ENCODE measurements at places on chromosomes 2 and 18. TPM values are rescaled to one million over a fixed set of nuclear protein-coding genes. Genes with fewer than 3 reads are reported as not detected.

- H3K4me1 ChIP-seq = peaks cover 44% of the 10 kb centered on the region
- H3K4me3 ChIP-seq = no peak overlapping the region
- DNase-seq = no peak
- peak overlapping the region; percentile 77 for H3K27ac ChIP-seq
- H3K36me3 ChIP-seq = no peaks in the 10 kb centered on the region
- no peaks in the 10 kb centered on the region for H3K27me3 ChIP-seq
These were observed 14.1 kb upstream of the CREB1 start for GRCh38 chr2:207515671-207516070.

GRCh38 chr18:35409911-35410310, 32.8 kb upstream of the ZNF396 start:
- no peak for DNase-seq
- H3K4me3 ChIP-seq = no peak overlapping the region
- no peak overlapping the region for H3K27ac ChIP-seq
- peaks cover 3% of the 10 kb centered on the region for H3K36me3 ChIP-seq
- H3K4me1 ChIP-seq = peaks cover 17% of the 10 kb centered on the region
- H3K27me3 ChIP-seq = no peaks in the 10 kb centered on the region

DNA sequence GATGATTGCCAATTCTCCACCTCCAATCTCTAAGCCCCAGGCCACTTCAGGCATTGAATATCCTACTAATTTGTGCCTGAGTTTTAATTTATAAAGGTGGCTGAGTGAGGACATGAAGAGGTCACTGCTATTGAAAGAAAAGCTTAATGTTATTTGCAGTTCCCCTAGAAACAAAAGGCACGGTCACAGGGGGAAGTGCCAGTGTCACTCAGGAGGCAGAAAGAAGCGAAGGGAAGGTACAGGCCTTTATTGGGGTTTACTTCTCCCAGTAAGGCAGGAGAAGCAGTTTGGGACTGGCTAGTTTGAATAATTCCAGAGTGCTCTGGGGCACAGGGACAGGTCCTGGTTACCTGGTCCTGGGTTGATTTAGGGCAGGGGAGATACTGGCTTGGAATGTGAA, 1.7 kb upstream of the ABHD1 start:
- H3K27ac ChIP-seq = no peak overlapping the region
- H3K4me1 ChIP-seq = peaks cover 18% of the 10 kb centered on the region
- no peaks in the 10 kb centered on the region for H3K36me3 ChIP-seq

GRCh38 chr2:217856871-217857270, 145.9 kb downstream of the TNS1 start:
- H3K36me3 ChIP-seq = peaks cover 26% of the 10 kb centered on the region
- H3K4me1 ChIP-seq = peaks cover 81% of the 10 kb centered on the region
- DNase-seq = peak; percentile 54
- H3K27me3 ChIP-seq = no peaks in the 10 kb centered on the region

DNA sequence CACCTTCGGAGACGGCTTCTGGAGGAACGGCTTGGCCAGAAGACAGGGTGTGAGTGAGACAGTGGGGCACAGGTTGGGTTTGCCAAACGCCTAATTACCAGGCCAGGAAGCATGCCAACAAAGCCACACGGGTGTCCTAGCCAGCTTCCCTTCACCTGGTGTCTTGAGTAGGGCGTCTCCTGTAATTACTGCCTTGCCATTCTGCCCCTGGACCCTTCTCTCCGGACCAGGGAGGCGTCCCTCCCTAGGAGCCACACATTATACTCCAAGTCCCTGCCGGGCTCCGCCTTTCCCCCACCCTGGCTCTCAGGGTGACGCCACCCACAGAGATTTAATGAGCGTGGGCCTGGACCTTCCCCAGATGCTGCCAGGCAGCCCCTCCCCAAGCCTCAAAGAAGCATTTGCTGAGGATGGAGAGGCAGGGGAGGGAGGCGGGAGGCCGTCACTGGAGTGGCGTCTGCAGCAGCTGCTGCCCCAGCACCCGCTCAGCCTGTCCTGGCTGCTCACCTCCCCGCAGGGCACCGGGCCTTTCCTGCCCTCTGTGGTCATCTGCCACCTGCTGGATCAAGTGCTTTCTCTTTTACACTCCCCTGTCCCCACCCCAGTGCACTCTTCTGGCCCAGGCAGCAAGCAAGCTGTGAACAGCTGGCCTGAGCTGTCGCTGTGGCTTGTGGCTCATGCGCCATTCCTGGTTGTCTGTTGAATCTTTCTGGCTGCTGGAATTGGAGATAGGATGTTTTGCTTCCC, 20.7 kb downstream of the FOSL2 start:
- H3K36me3 ChIP-seq = peaks cover 47% of the 10 kb centered on the region
- no peaks in the 10 kb centered on the region for H3K27me3 ChIP-seq
- no peak overlapping the region for H3K4me3 ChIP-seq
- peak; percentile 83 for DNase-seq
- peaks cover 56% of the 10 kb centered on the region for H3K4me1 ChIP-seq
- H3K27ac ChIP-seq = peak overlapping the region; percentile 68

Gene MSH6
- total RNA-seq = 80.6 TPM

Gene EVA1A
- 27.3 TPM for total RNA-seq
